ENCODE measurements at places on chromosomes 4 and X.

DNA sequence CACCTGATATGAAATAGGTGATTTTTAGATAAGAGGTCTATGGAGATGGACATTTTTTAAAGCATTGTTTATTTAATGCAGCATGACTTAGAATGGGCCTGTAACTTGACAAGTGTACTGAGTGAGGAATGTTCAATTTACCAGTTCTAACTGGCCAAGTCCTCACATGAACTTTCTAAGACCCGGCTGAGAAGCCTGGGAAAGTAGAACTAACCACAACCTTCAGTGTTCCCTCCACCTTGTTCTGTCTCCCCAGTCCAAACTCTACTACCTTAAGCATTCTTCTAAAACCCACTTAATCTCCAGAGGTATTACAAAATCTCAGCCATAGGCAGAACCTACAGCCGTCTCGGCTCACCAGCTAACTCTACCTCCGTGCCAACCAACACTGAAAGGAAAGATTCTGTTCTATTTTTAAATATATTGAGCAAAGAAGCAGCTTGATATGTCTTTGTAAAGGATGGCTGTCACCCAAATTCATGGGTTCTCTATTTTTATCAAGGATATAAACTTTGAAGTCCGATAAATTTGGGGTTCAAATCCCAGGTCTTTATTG lies 6.8 kb downstream of the PPARGC1A start:
- DNase-seq, result no peak

- no peak for DNase-seq
Measured at GRCh38 chr4:143025081-143025704, 159.5 kb upstream of the USP38 start.

DNA sequence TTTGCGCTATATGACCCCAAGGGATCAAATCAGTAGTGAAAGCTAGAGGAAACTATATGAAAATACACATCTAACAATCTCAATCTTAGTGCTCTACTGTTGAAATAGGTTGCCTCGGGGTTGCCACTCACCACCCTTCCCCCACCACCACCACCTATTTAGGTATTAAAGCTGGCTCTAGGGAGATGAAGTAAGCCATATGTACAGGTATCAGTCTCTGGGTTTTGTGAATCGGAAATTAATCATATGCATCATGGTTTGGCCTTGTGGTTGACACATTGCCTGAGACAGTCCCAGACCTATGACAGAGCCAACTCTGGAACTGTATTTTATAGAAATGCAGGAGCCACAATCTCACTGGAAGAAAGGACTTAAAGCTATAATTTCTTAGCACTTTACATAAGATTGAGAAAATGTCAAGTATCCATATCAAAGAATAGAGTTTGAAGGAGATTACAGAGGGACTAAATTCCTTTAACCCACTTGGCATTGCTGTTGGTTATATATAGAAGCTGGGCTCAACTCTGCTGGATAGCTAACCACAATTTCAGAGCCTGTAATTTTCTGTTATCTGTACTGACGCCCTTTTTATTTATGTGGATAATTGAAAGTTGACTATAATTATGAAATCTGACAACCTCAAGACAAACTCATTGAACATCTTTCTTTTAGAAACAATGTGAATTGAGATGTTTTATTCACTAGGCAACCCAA lies 26.7 kb upstream of the BMP2K start:
- no peak for DNase-seq

DNA sequence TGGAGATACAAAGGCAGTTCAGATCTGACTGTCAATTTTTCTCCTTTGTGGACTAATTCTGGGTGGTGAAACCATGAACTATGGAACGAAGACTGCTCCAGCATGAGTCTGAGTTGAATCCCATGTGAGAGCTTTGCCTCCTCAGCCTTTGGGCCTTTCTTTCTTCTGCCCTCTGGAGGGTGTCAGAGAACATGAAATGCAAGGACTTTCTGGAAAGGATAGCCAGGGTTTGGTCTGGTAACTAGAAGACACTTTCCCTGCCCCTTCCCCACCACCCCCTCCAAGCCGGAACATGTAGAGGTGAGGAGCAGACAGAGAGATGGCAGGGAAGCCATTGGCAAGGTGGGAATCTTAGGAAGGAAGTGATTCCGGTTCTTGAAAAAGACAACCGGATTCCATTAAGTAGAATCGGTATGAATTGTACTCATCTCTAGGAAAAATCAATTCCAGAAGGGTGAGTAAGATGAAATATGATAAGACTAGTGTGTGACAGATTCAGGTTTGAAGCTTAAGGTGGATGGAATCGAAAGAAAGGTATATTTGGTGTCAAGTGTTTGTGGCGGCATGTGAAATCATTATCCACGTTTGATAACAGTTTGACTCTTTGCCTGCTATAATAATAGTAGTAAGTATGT lies 19.0 kb downstream of the FHL1 start:
- no peak for DNase-seq

DNA sequence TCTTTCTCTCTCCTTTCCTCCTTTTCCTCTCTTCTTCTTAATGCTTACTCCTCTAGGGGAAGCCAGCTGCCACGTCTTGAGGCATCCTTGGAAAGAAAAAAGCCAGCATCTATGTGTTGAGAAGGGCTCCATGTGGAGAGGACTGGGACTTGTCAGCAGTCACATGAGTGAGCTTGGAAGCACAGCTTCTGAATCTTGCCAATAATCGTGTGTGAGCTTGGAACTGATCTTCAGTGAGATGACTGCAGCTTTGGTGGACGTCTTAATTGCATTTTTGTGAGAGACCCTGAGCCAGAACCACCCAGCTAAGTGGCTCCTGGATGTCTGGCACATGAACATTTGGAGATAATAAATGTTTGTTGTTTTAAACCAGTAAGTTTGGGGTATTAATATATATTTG lies 371.7 kb downstream of the SLITRK2 start:
- DNase-seq, result no peak

DNA sequence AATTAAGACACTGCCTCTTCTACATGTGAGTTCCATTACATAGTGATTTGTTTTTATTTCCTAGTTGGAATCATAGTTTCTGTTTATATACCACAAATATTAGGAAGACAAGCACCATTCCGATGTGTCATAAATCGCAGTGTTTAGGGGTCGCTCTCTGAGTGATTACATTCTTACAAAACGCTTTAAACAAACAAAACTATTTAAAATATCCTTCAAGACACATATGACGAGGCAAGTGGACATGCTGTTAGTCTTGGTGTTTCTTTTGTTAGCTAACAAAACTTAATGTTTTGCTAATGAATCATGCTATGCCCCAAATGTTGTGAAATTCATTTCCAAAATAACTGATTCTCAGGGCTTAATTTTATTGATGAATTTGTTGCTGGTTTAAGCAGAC lies 1219.3 kb upstream of the PRKX start:
- DNase-seq, result no peak

GRCh38 chrX:154827194-154828015 lies 7.1 kb downstream of the SMIM9 start:
- no peak for DNase-seq

DNA sequence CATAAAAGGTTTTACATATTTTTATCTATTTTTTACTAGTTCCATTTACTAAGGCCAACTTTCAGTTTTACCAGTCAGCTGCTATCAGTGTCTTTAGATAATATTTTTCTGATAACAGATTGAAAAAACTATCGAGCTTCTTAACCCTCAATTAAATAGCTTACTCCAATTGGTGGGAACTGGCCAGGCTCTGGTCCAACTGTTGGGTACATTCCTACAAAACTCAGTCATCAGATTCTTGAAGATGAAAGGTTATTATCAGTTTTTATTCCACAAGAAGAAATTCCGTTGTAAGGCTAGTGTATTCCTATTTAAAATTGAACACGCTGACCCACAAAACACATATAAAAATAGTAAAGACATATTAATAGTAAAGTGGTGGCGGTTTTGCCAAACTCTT lies 346.2 kb downstream of the MAPK10 start:
- no peak for DNase-seq

DNA sequence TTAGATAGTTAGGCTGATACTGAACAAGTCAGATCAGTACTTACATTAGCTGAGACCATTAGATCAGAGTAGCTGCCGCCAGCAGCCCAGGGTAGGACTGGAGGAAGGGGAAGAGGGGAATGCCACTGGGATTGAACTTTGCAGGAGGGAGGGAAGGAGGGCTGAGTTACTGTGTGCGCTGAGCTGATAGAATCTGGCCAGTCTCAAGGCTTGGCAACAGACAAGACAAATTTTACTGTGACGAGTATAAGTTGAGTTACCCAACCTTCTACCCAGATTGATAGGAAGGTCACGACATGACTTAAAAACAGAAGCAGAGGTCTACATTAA lies 372.1 kb downstream of the OPHN1 start:
- no peak for DNase-seq

- no peak for DNase-seq
Measured at GRCh38 chr4:69126024-69126423, 29.8 kb downstream of the UGT2B7 start.

GRCh38 chr4:1550122-1551070 lies 133.7 kb downstream of the FAM53A start:
- no peak for DNase-seq

GRCh38 chr4:40587826-40588225 lies 41.8 kb downstream of the RBM47 start:
- no peak for DNase-seq

DNA sequence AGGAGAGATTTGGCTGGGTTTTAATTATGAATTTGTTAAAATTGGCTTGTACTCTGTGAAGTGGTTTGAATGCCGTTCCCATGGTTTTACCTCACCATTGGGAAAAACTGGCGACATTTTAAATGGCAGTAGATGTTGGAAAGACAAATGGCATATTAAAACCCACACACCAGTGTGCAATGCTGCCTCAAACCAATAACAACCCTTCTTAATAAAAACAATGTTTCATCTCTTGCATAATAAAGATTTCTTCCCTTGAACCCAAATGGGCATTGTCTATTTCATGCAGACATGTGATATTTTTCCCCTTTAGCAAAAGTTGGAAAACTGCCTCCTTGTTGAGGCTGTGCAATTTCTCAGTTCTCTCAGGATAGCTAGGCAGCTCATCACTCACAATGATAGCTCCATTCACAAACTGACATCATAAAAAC lies 33.7 kb downstream of the GABRB1 start:
- DNase-seq, result no peak

GRCh38 chr4:110224142-110224541 lies 25.7 kb upstream of the ELOVL6 start:
- DNase-seq, result no peak

GRCh38 chr4:6991771-6992557 lies 51.2 kb upstream of the TADA2B start:
- DNase-seq, result no peak

DNA sequence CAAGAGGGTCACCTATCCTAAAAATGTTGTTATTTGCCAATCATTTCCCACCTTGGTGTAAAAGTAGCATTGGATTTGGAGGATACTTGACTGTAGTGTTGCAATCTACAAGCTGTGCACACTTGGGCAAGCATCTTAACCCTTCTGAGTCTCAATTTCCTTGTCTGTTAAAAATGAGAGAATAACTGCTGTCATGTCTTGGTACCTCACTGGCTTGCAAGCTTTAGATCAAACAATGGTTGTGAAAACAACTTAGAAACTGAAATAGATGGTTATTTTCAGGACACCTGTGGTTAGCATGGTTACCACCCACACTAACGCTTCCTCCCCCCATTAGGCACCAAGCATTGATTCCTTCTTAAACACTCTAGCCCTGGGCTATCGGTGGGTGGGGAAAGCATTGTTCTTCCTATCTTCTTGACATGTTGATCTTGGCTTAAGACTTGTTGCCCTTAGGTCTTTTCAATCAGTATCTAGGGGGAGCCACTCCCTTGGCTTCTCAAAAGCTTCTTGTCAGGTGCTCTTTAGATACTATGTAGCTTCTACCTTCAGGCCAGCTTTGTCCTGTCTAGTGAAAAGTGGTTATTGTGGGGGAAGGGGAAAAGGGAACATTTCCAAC lies 10.6 kb upstream of the AMOT start:
- no peak for DNase-seq

- DNase-seq, result no peak
Measured at GRCh38 chr4:32560306-32560705, 1840.1 kb downstream of the PCDH7 start.

- peak; percentile 38 for DNase-seq
Measured at GRCh38 chrX:74382613-74383012, 38.7 kb upstream of the SLC16A2 start.

DNA sequence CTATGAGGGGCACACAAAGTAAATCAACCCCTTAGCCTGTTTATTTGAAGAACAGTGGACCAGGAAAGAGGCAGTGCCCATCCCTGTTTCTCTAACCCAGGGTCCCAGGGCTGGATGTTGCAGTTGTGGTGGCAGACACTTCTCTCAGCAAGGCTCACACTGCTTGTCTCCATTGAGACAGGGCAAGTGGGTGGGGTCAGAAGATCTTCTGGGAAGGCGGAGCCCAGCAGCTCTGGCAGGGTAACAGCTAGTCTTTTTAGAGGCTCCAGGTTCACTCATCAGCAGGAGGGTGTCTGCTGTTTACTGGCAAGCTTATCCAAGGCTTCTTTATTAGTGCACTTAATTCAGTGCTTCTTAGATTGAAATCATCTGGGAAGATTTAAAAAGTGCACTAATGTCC lies 659.8 kb upstream of the DIPK2B start:
- DNase-seq, result no peak

DNA sequence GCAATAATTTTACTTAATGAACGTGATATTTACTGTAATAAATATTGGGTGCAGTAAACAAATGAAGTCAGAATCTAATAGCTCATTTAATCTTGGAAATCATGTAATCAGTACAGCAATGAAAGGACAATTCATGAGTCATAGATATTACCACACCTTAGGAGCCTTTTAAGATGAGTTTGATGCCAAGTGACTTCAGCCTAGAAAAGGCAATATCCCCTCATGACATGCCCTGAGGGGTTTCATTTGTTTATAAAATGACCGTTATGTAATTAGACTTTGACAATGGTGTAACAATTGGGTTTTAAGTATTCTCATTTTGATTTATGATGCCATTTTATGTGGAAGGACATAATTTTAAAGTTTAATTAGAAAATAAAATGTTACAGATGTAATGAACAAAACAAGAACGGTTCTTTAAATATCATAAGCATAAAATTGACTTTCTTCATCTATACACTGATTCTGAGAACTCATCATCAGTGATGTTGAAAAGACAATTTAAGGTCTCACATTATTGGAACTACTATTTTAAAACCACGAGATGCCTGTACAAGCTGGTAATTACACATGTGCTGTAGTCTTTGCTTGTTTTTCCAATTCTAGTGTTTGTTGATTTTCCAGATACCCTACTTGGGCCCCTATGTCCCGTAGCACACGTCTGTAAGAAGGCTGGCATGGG lies 5.0 kb downstream of the FGF2 start:
- no peak for DNase-seq

DNA sequence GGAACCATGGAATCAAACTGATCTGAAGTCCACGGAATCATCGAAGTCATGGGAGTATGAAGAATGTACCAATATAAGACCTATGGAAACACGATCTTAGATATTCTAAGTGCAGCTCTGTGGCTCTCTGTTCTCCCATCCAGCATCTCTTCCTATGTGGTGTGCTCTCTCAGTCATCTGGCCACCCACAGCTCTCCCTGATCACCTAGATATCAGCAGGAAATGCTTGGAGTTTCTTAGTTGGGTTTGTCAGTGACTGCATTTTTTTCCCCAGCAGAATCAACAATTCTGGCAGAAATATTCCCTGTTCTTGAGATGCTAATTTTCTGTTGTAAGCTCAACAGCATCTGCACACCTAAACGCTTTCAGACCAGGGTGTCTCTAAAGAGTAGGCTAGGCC lies 94.1 kb downstream of the GC start:
- DNase-seq, result no peak

GRCh38 chr4:56976283-56976836 lies 1.0 kb downstream of the NOA1 start:
- no peak for DNase-seq
